ENCODE measurements at places on chromosomes 16 and 17.

DNA sequence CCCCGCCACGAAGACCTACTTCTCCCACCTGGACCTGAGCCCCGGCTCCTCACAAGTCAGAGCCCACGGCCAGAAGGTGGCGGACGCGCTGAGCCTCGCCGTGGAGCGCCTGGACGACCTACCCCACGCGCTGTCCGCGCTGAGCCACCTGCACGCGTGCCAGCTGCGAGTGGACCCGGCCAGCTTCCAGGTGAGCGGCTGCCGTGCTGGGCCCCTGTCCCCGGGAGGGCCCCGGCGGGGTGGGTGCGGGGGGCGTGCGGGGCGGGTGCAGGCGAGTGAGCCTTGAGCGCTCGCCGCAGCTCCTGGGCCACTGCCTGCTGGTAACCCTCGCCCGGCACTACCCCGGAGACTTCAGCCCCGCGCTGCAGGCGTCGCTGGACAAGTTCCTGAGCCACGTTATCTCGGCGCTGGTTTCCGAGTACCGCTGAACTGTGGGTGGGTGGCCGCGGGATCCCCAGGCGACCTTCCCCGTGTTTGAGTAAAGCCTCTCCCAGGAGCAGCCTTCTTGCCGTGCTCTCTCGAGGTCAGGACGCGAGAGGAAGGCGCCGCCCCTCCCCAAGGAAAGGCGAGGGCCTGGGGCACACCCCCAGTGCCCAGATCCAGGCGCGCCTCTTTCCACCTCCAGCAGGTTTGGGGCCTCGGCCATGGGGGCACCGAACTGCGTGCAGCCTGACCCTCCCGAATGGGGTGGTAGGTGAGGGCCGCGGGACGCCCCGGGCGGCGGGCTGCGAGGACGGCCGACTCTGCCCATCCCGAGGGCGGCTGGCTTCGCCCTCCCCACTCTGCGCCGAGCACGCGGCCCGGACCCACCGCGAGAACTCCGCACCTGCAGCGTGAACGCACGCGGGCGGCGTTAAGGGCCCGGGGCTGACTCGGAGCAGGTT lies 664 bp downstream of the HBQ1 start:
- peak; percentile 65 for DNase-seq

- DNase-seq: no peak
Observed at GRCh38 chr17:2602597-2603017, 9.2 kb downstream of the PAFAH1B1 start.

DNA sequence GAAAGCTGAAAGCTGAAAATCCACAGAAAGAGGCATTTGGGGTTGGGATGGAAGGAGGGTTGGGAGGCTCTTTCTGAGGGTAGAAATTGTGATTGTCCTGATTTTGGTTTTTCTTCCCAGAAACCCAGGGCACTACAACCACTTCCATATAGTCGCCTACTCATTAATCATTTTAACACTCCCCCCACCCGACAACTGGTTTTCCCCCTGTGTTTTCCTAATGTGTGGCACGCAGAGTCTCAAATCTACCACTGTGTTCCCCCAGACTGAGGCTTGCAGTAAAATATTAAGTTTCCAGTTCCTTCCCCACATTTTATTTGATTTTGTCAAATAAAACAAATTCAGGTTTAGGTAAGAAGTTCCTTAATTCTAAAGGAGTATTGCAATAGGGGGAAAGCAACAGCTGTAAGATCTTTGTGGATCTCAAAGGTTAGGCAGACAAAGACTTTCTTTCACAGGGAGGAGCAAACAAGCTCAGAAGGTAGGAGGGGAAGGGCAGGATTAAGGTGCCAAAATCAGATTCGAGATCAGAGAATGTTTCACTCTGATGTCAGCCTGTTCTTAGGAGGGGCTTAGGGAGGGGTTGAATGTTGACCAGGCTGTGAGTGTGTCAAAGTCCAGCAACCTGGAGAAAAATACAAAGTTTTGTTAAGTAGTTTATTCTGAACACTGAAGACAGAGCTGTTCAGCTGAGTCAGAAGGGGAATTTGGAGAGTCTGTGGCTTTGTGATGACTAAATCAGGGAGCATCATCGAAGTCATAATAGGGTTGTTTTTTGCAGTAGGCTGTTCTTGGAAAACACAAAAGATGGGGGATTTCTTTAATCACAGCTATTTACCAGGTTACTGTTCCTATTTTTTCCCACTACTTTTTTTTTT lies 3.6 kb downstream of the ZNF267 start:
- DNase-seq: peak; percentile 75

DNA sequence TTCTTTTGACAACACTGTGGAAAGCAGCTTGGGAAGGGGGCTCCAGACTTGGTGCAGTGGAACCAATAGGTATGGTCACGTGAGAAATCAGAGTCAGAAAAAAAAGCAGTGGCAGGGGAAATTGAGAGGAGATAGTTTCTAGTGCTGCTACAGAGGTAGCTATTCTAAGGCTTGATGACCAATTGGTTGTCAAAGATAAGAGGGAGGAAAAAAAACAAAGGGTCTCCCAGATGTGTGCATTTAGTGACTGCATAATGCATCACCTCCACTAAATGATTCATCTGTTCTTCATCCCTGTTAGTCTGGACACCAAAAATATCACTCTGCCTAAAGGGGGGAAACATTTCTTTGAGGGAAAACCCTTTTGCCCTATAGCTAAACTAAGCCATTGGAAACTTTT lies 56.5 kb downstream of the PIGL start:
- no peak for DNase-seq

- no peak for DNase-seq
Observed at GRCh38 chr17:28240688-28241340, 78.2 kb upstream of the TMEM97 start.

DNA sequence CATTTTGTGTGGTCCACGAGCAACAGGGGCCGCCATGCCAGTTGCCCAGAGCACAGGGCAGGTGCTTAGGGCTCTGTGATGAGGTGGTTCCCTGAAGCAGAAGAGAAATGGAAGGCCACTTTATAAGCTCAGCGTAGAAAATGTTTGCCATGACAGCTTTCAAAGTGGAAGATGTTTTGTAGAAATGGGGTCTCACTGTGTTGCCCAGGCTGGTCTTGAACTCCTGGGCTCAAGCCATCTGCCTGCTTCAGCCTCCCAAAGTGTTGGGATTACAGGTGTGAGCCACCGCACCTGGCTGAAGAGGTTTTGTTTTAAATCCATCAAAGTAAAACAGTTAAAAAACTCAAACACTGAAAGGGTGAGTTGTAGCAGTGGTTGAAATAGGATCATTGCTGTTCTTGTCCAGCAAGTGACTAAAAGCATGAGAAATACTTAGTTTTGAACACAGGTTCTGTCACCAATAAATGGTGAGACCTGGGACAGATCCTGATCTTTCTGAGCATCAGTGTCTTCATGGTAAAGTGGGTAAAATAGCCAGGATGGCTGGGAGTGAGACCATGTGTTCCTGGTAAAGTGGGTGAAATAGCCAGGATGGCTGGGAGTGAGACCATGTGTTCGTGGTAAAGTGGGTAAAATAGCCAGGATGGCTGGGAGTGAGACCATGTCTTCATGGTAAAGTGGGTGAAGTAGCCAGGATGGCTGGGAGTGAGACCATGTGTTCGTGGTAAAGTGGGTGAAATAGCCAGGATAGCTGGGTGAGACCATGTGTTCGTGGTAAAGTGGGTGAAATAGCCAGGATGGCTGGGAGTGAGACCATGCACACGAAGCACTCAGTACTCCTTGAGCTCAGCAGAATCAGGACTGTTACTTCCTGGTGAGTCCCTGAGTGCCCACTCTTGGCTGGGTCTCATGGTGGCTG lies 46.0 kb downstream of the BANP start:
- DNase-seq: no peak

GRCh38 chr16:54318941-54319340 lies 32.4 kb upstream of the IRX3 start:
- no peak for DNase-seq

DNA sequence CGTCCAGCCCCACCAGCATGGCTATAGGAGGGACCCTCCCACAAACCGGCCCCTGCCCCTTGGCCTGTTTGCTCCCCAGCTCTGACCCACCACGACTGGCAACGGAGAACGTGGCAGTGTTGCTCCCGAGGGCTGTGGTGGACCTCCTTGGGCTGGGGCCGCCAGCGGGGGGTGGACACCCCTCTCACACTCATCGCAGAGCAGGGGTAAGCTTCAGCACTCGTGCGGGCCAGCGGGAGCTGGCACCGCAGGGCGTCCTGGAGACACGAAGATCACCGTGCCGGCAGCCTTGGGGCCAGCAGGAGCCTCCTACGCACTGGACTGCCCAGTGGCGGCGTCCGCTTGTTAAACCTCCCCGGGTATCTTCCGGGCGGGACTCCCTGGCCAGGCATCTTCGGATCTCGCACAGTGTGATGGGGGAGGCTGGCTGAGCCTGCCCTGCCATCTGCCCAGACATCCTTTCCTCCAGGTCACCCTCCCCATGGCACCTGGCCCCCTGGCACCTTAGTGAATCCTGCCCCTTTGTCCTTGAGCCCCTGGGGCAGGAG lies 53.5 kb downstream of the ABR start:
- DNase-seq: no peak

DNA sequence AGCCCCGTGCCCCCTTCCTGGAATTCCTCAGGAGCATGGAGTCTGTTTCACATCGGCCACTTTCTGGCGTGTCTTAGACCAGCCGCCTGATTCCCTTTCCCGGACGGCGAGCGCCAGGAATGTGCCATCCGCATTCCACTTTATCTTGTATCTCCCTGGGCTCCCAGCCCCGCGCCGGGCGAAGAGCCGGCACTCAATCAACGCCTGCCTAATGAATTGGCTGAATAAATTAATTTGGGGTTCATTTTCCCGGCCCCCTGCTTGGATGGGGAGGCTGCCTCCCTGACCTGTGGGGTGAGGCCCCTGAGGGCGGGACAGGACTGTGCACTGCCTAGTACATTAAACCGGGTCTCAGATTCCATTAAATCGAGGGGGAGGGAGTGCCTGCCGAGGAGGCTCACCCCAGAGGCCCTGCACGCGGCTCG lies 282.3 kb upstream of the TNRC6C start:
- no peak for DNase-seq

- DNase-seq: no peak
Observed at GRCh38 chr17:34398990-34399389, 36.0 kb upstream of the CCL1 start.

DNA sequence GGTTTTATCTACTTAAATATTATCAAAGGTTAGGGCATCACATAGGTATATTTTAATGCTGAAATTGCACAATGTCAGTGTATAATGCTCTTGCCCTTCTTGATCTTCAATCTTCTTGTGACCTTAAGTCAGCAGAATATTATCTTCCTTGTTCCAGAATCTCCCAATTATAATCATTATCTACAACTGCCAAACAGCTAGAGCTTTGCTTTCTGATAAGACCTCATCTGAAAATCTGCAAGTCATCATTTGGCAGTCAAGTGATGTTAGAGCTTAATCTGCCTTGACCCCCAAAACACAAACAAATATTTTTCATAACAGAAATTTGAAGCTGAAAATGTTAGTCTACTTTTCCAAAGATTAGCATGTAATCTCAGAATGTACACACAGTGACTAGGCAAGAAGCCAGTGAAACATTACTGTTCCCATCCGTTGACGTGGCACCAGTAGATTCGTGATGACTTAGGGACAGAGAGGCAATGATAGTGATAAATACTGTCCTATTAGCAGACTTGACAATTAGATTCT lies 19.8 kb downstream of the REXO5 start:
- DNase-seq: no peak

DNA sequence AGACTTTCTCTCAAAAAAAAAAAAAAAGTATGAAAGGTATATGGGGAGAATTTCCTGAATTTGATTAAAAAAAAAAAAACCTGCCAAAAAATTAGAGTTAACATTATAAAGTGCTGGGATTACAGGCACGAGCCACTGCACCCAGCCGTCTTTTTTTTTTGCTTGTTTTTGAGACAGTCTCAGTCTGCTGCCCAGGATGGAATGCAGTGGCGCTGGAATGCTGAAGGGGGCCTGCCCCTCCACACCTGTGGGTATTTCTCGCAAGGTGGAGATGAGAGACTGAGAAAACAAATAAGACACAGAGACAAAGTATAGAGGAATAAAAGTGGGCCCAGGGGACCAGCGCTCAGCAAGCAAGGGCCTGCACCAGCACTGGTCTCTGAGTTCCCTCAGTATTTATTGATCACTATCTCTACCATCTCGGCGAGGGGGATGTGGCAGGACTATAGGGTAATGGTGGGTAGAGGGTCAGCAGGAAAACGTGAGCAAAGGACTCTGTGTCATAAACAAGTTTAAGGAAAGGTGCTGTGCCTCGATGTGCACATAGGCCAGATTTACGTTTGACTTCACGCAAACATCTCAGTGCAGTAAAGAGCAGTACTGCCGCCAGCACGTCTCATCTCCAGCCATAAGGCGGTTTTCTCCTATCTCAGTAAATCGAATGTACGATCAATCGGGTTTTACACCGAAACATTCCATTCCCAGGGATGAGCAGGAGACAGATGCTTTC lies 117.2 kb downstream of the GOSR1 start:
- no peak for DNase-seq

DNA sequence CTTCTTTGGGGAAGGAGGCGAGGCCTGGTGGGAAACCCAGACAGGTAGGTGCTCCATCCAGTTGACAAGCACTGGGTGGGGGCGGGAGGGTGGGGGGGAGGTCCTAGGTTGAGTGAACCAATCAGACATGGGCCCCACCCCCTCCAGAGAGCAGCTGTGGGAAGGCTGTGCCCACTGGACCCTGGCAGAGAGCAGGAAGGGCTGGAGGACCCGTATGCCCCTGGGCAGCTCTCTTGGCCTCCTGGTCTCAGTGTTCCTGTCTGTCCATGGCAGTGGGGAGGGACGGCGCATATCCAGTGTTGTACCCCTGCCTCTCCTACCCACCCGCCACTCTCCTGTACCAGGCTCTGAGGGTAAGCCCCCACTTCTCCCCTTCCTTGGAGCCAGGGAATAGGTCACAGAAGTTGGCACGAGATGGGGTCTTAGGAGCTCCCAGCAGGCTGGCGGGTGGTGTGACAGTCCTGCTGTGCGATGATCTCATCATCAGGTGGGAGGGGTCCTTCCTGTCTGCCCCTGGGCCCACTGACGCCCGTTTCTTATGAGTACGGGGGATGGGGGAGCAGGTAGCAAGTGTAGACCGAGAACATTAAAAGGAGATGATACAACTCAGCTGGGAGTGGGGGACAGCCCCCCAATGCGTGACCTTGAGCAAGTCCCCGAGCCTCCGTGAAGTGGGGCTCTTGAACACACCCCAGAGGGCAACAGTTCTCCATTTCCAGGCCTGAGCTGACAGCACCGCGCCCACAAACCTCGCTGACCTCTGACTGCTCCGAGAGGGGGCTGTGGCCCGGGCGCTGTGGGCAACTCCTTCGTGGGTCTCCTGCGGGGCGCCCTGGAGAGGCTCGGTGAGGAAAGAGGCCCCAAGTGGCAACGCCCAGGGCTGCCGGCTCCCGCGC lies 1.2 kb upstream of the ZFPM1 start:
- no peak for DNase-seq

DNA sequence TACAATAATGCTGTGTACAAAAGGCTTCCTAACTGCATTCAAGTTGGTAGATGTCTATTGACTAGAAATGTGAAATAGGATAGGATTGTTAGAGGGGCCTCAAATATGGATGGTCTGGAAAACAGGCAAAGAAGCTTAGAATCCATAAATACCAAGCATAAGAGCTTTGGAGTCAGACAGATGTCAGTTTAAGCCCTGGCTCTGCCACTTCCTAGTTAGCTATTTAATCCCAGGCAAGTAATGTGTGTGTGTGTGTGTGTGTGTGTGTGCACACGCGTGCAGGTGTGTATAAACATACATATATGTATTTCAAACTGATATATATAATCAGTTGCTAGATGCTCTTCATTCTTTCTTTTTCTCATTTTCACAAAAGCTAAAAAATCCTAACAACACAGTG lies 66.7 kb downstream of the MMD start:
- DNase-seq: no peak

- DNase-seq: no peak
Observed at GRCh38 chr16:53219795-53220454, 165.1 kb downstream of the CHD9 start.

GRCh38 chr17:2850991-2851390 lies 54.8 kb downstream of the RAP1GAP2 start:
- DNase-seq: no peak

GRCh38 chr16:8519179-8519578 lies 71.1 kb downstream of the TMEM114 start:
- no peak for DNase-seq

Measured in MCF 10A (cell line).